ENCODE measurements at places on chromosomes 2 and 18.
A peak's percentile ranks its signal among the peaks of the same experiment; 100 is the strongest.

GRCh38 chr2:21372654-21373053 lies 248.9 kb downstream of the TDRD15 start:
- DNase-seq = peak; percentile 45

DNA sequence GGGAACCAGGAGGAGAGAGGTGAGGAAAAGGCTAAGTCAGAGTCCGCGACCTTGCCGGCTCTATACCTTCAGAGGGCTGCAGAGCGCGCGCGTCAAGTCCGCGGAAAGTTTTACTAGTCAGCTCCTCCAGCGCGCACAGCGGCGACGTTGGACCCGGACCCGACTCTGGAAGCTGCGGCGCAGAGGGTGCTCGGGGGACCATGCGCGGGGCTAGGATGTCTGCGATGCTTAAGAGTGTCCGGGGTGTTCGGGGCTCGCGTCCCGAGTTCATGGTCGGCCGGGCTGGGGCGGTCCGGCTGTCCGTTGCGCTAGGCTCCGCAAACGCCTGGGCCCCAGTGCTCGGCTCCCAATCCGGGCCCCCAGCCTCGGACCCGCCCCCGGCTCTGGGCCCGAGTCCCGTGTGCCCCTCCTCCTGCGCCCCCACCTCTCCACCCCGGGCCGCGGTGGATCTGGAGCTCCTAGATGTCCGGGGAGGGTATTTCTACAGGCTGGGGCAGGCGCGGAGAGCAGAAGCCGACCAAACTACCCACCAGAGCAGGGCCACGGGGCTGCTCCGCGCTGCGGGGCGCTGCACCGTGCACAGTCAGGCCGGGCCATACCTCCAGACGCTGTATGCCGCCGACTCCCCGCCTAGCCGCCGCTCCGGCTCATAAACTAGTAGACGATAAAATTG lies at the start of gene LBX2:
LBX2 (minus strand) TSS at position 337 of the 673 bp plus-strand sequence; CDS start at position 271, 66 bp downstream.
- DNase-seq = peak; percentile 47

GRCh38 chr2:239379641-239380170 lies 21.1 kb downstream of the HDAC4 start:
- DNase-seq = no peak

GRCh38 chr2:156199588-156199987 lies 132.9 kb downstream of the NR4A2 start:
- no peak for DNase-seq
